Bronchial epithelial cell (primary cell): ENCODE measurements at places on chromosomes 7 and 10. TPM values are rescaled to one million over a fixed set of nuclear protein-coding genes. Genes with fewer than 3 reads are reported as not detected.

The H2BK1 gene
- not detected in 2 replicates for total RNA-seq

The ATRNL1 gene
- total RNA-seq, result 0.13 and 0.53 TPM in 2 replicates

The C10orf105 gene
- total RNA-seq, result not detected in 2 replicates

The FAM25C gene
- total RNA-seq, result 9.3 TPM in 1 of 2 replicates, not detected in the other

The UBN2 gene
- 5.0 and 5.8 TPM in 2 replicates for total RNA-seq
